PC-9 (cell line): ENCODE measurements at places on chromosomes 2 and 18.

- DNase-seq = no peak
Measured at GRCh38 chr2:197308996-197309690, 1.4 kb downstream of the ANKRD44 start.

GRCh38 chr2:238929242-238930081 lies 81.6 kb downstream of the TWIST2 start:
- DNase-seq = no peak

GRCh38 chr2:74552914-74553811 lies 579 bp downstream of the LOXL3 start:
- no peak for DNase-seq

DNA sequence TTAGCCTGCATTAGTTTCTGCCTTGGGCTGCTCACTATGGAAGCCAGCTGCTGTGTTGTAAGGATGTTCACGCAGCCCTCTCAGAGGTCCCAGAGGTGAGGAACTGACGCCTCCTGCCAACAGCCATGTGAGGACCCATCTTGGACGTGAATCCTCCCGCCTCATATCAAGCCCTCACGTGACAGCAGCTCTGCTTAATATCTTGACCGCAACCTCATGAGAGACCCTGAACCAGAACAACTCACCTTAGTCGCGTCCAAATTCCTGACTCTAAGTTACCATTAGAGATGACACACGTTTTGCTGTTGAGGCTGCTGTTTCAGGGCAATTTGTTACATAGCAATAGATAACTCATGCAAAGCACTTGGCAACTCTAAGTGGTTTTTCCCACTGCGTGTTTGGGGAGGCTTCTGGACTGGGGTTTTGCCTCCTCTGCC lies 97.7 kb downstream of the TMEM17 start:
- no peak for DNase-seq

DNA sequence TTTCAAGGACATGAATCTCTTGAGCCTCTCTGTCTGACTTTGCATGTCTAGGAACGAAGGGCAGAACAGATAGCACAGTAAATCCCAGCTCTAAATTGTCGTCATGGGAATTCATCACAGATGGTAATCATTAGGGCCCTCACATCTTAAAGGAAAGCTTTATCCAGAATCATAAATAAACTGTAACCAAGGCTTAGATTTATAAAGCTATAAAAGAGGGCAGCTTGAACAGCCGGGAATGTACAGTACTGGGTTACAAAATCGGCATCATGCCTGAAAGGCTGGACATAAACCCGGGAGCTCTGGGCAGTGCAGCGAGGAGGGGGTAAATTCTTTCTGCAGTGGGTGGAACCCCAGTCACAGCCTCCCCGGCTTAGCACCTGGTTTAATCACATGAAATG lies 144.4 kb downstream of the GFPT1 start:
- DNase-seq = no peak

DNA sequence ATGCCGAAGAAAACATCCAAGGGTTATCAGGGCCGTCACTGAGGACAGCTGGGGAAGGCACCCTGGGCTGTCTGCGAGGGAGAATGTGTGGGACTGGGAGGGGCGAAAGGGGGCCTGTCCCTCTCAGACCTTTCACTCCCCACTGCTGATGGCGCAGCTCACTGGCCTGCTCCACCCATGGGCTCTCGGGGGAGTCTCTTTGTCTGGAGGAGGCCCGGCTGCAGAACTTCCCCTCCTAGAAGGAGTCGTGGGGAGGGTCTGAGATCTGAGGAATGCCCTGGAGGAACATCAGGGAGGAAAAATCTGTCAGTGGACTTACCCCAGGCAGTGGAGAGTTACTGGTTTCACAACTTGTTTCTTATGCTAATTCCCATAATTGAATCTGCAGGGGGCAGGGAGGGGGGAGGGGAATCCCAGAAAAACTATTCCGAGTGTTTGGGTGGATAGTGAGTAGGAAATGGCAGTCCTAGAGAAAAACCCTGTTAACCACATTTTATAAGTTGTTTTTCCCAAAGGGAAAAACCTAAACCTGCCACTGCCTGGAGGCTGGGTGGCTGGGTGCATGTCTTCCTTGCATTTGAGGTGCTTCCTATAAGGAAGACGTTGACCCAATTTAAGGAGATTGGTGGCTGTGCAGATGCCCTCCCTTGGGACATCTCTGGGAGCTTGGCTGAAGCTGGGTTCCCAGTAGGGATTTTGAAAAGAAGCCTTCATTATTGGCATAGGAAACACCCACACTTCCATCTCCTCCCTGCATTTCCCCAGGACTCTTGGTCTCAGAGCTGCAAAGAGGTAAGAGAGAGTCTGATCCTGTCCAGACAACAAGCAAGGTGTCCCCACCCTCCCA lies 11.7 kb upstream of the SEMA4C start:
- no peak for DNase-seq

DNA sequence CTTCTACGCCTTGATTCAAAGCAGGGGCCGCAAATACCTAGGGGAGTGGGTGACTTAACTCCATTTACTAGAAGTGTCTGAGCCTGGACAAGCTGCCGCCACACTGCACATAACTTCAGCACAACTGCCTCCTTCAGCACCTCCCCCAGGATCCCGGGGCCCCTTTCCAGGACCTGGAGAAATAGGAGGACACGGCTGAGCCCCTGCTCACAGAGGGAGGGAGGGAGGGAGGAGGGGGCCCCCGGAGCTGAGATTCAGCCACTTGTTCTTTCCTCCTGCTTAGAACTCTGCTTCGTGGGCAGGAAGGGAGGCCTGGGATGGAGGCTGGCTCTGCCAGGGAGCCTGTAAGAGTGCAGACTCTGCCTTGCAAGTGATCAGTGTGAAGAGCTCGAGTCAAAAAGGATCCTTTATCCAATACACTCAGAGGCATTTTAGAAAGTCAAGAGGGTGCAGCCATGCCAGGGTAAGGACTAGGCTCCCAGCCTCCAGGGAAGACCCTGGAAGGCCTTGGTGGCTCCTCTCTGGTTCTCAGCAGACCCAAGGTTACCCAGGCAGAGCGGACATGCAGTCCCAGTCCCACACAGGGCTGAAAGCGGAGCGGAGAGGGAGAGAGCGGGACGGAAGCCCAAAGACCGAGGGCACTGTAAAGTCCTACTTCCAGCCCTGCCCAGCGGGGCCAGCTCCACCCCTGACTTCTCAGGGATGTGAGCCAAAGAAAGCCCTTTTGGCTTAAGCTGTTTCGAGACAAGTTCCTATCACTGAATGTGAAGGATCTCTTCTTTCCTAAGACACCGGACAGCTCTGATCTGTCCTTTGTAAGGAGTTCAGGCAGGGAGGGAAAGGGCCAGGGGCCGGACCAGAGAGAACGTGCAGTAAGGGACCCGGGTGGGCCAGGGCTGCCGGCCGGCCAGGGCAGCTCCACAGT lies 8.6 kb upstream of the ARMC9 start:
- DNase-seq = no peak

- DNase-seq = no peak
Measured at GRCh38 chr2:178266445-178266844, 72.1 kb downstream of the OSBPL6 start.

- DNase-seq = no peak
Measured at GRCh38 chr2:205996161-205996560, 89.8 kb downstream of the INO80D start.
